NCI-H1092 treated with DMSO at 0.1 percent for 48 hours (cell line): ENCODE measurements at places on chromosomes 5 and 9.

DNA sequence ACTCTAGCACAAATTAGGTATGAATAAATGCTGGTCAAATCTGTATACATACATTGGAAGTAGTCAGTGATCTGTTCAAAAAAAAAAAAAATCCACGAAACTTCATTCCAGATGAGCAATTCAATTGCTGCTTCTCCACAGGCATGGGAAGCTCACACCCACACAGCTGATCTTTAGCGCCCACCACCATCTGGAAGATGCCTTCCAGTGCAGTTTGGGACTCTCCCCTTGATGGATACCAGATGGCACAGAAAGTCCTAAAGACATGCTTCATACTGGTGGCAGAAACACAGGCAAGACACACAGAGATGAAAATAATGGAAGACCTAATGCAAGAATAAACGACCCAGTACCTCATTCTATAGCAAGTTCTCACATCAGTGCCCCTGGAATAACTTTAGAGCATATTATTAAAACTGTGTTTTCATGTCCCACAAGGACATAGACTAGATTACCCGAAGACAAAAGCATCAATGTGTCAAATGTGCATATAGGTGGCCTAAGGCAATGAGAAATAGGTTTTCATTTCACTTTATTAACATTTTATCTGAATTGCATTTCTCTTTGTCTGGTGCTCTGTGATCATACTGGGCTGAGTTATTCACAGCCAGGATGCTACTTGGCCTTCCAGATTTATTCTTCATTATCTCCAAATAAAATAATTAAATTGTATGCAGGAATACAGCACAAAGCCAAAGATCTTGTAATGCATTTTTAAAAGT lies 135.4 kb upstream of the TAS2R1 start:
- no peak for DNase-seq

- no peak for DNase-seq
Measured at GRCh38 chr5:63205976-63206375, 627.4 kb downstream of the LRRC70 start.

- DNase-seq = no peak
Measured at GRCh38 chr9:36560771-36561170, 11.9 kb upstream of the MELK start.

DNA sequence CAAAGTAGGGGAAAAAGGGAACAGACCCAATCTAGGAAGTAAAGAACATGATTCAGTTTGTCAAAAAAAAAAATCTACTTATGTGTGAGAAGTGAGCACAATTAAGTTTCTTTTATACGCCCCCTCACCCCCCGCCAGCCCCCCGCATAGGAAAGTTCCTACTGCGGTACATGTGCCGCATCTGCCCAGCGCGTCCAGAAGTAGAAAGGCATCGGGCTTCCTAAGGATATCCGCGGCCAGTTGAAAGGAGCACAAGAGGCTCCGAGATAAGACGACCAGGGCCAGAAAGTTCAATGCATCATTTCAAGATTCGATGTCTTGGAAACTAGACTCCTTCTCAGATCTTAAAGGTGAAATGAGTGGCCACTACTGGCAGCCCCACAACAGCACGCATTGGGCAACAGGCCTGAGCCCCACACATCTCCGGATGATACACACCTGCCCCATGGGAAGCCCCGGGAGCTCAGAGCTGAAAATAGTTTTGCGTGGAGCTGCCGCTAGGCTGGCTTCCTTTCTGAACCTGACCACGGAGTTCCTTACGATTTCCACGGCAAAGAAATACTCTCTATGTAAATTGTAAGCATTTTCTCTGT lies 203.9 kb downstream of the RAB3C start:
- DNase-seq = no peak

DNA sequence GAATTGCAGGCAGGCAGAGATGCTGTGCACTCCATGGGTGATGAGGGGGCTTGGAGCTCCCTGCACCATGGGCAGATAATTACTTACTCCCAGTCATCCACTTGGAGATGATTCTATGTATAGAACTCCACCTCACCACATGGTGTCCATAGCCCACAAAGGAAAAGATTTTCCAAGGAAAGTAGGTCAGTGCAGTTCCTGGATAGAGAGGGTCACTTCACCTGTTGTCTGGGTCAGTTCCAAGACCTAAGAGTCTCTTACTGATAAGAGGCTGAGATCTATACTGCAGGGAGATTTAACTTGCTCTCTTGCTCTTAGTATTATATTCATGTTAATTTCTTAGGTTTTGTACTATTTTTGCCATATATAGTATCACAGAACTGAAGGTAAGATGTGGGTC lies 113.9 kb upstream of the BRINP1 start:
- peak; percentile 53 for DNase-seq

GRCh38 chr9:79431019-79431679 lies 140.6 kb upstream of the TLE4 start:
- peak; percentile 31 for DNase-seq

DNA sequence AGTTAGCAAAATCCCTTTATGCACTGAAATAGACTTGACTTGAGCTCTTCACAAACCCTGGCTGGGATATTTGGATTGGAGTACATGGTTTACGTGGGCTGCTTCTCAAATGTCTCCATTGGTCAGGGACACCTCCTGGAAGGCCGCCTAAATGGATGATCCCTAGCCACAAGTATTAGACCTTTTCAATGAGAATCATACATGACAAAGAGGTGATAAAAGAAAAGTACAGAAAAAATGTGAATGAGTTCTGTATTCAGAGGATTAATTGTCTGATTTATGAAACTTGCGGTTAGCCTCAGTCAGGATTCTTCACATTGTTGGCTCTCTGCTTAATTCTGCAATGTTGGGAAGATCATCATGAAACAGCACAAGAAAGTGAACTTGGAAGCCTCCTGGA lies 752.8 kb upstream of the ADAMTS16 start:
- no peak for DNase-seq

- DNase-seq = no peak
Measured at GRCh38 chr5:141848744-141849414, 29.3 kb downstream of the PCDH1 start.

DNA sequence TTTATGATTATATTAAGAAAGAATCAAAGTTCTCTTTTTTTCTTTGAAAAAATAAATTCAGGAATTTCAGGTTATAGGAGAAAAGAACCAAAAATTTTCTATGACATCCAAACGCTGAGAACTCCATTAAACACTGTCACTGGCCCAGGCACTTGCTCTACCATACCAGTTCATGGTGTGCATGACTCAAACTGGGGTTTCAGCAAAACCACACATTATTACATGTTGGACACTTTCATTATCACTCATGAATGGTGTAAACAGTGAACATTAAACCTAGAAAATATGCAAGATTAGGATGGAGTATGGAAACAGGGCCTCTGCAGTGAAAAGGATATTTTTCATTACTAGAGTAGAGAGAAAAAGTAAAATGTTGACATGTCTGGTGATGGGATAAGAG lies 369.9 kb upstream of the FAM174A start:
- DNase-seq = no peak

- DNase-seq = no peak
Measured at GRCh38 chr9:16811987-16812685, 58.3 kb downstream of the BNC2 start.

GRCh38 chr5:38167562-38167996 lies 90.8 kb upstream of the EGFLAM start:
- DNase-seq = no peak

DNA sequence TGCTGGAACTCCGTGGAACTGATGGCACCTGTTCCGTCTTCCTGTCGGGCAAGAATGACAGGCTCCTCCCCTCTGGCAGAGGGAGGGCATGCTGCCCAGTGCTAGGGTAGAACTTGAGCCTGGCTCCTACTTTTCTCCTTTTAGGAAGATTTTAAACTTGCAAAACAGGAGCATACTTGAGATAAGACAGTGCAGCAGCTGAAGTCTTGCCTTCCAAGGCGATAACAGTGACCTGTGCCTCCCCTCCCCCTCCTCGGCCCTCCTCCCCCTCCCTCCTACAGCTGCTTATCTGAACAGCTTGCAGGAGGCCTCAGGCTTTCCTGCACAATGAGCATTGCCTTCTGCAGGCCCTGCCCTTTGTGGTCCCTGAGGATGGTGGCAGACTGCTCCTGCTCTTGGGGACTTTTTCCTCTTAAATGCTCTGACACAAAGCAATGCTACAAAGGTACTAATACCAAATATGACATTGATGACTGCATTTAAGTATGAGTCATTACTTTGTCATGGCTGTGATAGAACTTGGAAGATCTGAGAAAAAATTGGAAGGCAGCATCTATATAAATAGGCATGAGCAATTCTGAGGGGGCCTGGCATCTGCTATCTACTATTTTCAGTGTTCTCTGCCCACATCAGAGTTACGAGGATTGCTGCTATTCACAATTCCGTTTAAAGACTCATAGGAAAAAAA lies 2.0 kb downstream of the GADD45G start:
- DNase-seq = peak; percentile 58

- DNase-seq = no peak
Measured at GRCh38 chr5:148785223-148785622, 41.2 kb upstream of the ADRB2 start.

DNA sequence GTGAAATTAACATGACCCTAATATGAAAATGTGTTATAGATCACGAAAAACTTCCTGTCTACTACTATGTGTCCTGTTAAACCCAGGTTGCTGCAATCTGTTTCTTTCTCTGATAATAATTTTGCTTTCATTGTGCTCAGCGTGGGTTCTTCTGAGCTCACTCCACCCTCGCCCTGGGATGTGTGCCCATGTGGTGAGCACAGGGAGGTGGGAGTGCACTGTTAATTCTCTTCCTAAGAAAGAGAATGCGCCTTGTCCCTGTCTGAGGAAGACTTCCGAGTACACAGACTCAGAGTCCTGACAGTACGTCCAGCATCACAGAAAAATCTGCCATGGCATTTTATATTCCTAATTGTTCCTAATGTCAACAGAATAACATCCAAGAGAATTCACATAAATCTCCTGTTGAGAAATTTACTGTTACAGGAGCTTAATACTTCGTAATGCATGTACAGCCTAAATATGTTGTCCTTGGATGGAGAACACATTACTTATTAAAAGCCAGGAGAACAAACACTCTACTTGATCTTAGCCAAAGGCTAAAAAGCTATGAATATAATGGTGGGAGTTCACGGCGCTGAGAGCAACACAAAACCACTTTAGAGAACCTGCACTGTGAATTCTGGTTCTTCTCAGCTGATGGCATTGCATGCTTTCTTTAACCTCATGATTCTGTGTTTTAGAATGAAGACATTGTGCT lies 102.6 kb downstream of the PDE4D start:
- DNase-seq = no peak

GRCh38 chr9:24900179-24900578 lies 354.5 kb upstream of the IZUMO3 start:
- no peak for DNase-seq

- peak; percentile 68 for DNase-seq
Measured at GRCh38 chr5:124289641-124290311, 456.7 kb downstream of the ZNF608 start.

GRCh38 chr9:116337015-116337414 lies 183.4 kb downstream of the PAPPA start:
- no peak for DNase-seq

GRCh38 chr5:159186319-159186718 lies 23.0 kb downstream of the RNF145 start:
- no peak for DNase-seq

- DNase-seq = no peak
Measured at GRCh38 chr5:35162848-35163709, 67.2 kb downstream of the PRLR start.
